ENCODE measurements at places on chromosomes 1 and 21.

DNA sequence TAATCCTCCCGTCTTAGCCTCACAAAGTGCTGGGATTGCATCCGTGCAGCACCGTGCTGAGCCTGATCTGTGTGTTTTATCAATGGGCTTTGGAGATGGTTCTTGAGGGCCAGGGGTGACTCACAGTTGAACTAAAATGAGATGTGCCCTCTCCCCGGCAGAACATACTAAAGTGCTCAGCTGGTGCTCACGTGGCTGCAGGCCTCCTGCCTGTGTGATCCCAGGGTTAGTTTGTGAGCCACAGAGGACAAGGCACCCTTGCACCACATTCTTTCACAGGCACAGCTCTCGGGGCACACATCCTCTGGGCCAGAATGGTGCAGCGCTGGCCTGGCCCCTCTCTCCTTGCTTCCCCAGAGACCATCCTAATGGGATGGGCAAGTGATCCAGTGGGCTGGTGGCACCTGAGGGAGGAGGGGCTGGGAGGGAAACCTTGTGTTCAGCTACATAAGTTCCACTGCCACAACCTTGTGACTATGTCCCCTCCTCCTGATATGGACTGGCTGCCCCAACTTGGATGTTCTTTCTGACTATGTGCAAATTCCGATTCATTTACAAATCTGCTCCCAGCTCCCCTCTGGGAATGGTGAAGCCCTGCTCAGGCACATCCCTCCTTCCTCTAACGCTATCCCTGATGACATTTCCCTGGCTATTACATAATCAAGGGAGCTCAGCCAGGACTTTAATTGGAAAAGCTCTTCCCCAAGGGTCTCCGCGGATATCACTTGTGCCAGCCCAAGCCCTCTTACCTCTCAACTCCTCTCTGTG is 197.0 kb upstream of the EDN2 start:
- no peak for DNase-seq

DNA sequence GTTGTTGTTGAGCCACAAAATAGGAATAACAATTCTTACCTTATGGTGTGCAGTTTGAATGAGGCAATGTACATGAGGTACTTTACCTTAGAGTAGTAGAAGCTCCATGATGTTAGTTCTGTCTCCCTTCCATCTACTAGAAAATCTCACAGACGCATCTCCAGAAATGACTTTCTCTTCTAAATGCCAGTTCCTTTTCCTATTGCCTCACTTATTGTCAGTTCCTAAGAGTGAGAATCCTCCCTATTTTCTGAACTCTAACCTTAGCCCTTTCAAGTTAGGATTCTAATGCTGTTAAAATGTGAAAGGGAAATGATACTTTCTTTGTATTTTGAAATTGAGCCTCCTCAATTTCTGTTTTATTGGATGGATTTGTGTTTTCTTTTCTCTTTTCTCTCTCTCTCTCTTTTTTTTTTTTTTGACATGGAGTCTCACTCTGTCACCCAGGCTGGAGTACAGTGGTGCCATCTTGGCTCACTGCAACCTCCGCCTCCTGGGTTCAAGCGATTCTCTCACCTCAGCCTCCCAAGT is 18.6 kb upstream of the MAPKAPK2 start:
- no peak for DNase-seq

DNA sequence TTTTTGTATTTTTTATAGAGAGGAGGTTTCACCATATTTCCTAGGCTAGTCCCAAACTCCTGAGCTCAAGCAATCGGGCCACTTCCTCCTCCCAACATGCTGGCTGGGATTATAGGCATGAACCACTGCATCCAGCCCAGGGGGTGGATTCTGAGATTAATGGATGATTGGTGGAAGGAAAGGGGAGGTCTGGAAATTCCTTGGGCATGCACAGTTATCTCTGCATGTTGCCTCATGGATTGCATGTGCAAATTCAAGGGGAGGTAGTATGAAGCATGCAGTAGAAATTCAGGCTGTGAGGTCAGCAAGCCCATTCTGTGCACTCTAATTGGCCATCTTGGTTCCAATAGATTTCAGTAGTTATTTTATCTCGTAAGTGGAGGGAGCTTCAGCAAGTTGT is 124.4 kb downstream of the SPATA46 start:
- DNase-seq = no peak

DNA sequence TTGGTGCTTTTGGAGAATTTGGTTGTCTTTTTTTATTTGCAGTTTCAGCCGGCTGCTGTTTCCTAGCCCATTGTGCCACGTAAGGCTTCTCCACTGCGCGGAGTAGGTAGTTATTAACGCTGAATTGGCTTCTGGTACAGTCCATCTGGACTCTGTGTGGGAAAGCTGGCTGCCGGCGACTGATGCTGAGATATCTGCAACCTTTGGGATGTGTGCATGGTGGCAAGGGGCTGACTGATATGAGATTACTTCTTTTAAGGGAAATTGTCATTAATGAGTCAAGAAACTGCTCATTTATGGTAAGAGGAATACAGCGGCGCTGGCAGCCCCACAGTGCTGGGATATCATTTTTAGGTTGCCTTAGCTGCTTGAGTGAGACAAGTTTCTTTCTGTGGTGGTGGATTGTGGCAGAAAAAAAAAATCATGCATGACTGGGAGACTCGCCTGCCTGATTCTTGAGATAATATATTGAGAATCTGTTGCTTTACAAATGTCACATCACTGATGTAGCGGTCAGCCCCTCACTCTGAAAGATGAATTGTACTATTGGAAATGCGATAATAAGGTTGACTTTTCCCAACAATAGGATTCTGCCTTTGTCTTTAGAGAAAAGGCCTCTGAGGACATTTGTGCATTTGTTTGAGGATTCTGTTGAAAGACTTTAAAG is 2.5 kb upstream of the ELAVL4 start:
- DNase-seq = no peak

DNA sequence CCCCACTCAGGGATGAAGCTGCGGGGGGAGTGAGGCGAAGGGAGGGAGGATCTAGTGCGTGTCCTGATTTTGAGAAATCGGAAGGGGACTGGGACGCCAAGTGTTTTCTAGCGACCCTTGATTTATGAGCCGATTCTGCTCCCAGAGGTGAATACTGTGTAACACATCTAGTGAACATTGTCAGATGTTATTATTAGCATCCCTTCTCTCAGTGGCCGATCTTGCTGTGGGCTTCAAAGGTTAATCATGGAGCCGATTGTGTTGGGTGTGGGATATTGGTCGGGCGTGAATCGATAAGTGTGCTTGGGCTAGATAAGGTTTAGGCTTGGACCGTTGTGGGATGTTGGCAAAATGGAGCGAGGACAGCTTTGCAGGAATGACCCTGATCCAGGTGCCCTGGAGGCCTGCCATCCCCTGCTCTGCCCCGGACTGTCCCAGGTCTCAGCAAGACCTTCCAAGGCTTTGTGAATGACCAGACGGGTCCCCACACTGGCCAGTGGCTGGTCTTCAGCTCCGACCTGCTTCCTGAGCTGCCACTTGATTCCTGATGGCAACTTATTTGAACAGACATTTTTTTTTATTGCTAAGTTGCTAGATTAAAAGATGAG is 2.2 kb downstream of the AJAP1 start:
- DNase-seq = no peak

GRCh38 chr1:208233546-208233945 is 10.6 kb downstream of the PLXNA2 start:
- DNase-seq = peak; percentile 72

- no peak for DNase-seq
Measured at GRCh38 chr1:107318932-107319331, 178.1 kb downstream of the NTNG1 start.

DNA sequence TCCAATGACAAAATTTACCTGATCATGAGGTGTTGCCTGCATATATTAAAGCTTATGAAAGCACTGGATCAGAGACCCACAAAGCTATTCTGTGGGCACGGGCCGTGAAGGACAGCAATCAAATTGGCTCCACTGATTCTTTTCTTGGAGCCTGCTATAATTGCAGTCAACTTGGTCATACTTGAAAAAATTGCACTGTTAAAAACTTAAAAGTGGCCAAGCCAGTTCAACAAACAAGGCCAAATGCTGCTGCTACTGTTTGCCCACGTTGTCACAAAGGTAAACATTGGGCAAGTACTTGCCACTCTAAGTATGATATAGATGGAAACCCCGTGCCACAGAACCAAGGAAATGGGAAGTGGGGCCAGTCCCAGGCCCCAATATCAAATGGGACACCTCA is 37.8 kb downstream of the CYP4A11 start:
- DNase-seq = no peak

DNA sequence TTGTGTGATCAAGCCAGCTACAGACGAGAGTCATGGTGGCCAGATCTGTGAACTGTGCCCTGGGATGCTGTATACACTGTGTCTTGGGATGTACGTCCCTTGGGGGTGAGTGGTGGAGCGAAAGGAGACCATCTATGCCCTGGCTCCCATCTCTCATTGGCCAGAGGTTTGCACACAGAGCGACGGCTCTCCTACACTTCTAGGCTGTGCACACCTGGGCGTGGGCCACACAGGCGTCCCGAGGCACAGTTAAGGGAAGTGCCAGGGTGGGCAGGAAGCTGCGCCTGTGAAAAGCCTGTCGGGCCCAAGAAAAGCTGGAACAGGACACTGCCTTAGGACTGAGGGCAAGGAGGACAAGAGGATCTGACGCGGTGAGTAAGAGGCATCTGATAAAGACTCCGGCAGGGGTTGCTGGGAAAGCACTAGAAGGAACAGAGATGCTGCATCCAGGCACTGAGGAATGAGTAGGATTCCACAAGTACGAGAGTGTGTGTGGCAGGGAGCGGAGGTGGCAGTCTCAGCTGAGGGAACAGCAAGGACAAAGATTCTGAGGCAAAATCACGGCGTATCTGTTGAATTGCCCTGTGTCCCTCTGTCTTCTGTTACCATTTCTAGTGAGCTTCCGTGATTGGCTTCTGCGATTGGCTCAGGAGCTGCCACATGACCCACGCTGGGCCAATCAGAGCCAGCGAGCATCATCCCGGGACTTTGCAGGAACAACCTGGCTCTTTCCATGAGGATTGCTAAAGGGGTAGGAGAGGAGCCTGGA is 67.9 kb upstream of the ZBTB40 start:
- DNase-seq = no peak

DNA sequence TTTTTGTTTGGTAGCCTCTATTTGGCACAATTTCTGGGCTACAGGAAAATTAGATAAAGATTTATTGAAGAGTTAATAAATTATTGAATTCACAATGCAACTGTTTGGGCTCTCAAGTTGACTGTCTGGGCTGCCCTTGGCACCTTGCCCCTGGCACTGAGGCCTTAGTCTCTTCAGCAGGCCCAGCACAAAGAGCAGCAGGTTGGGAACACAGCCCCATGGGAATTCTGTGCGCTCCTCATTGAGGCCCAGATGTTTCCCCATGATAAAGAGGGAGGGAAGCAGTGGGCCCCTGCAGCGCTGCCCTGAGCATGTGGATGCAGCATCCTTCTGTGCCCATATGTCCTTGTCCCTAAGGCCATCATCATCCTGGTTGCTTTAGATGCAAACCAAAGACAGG is 2.9 kb downstream of the CRNN start:
- no peak for DNase-seq

DNA sequence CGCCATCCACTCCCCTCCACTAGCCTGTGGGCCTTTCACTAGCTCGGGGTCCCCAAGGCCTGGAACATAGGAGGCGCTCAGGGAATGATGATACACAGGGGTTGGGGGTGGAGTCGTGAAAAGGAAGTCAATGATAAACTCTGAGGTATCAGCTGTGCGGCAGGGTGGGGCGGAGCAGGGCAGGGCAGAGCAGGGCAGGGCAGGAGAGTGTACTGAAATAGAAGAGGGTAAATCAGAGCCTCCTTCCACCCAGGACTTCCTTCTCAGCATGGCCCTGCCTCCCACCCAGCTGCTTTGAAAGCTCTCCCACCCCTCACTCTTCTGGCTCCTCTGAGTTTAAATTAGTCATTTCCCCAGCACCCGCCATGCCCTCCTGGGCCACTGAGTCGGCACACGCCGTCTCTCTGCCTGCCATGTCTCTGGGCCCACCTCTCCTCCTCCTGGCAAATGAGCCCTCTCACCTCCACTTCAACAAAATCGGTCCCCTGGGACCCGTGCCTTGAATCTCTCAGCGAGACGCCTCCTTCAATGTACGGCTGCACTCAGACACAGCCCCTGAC is 16.9 kb downstream of the CAPZB start:
- DNase-seq = peak; percentile 44

DNA sequence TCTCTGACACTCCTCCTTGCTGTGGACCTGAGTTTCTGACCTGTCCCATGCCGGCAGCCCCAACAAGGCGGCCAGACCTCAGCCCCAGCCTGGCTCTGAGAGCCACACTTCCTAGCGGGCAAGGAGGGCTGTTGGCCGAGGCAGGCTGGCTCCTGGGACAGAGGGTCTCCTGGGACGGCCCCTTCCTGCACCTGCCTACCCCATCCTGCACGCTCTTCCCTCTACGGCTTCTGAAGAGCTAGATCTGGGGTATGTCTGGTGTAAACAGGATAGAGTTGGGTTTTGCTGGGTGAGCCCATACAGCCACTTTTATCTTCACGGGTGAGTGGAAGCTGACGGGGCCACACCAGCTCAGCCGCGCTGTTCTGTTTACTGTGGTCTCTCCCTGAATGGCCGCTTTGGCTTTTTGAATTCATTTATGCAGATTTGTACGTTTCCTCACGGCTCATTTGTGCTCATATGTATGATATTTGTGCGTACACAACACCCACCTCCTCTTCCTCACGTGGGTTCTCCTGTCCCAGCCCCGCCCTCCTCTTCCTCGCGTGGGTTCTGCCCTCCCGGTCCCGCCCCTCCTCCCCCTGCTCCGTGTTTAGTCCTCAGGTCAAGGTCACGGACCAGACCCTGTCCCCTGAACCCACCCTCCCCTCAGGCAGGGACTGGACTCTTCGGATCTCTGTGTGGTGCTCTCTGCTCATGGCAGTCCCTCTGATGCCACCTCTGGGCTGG is 34.7 kb upstream of the POFUT2 start:
- peak; percentile 39 for DNase-seq

GRCh38 chr1:169048043-169048442 is 58.4 kb upstream of the ATP1B1 start:
- DNase-seq = no peak

GRCh38 chr1:68178821-68179490 is 53.4 kb downstream of the WLS start:
- DNase-seq = no peak

DNA sequence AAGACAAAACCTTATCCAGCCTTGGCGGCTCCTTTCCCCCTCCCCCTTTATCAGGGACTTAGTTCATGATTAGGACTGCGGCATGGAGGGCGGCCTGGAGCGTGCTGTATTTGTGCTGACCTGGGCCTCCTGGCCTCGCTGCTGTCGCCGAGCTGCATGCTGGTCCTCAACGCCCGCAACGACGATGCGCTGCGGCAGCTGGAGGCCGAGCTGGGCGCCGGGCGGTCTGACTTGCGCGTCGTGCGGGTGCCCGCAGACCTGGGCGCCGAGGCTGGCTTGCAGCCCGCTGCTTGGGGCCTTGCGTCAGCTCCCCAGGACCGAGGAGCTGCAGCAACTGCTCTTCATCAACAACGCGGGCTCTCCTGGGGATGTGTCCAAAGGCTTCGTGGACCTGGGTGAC is 70.9 kb downstream of the TM2D1 start:
- no peak for DNase-seq

GRCh38 chr1:110615548-110616130 is 9.5 kb upstream of the KCNA2 start:
- peak; percentile 76 for DNase-seq

- no peak for DNase-seq
Measured at GRCh38 chr1:230176326-230176725, 109.3 kb downstream of the GALNT2 start.

GRCh38 chr1:43446388-43446740 is 7.4 kb downstream of the HYI start:
- DNase-seq = peak; percentile 12

- no peak for DNase-seq
Measured at GRCh38 chr21:33008333-33009051, 17.2 kb upstream of the OLIG2 start.

- no peak for DNase-seq
Measured at GRCh38 chr1:70994753-70995268, 52.8 kb downstream of the PTGER3 start.

- no peak for DNase-seq
Measured at GRCh38 chr1:27060891-27061290, 48.2 kb upstream of the TENT5B start.
